ENCODE measurements at places on chromosomes 16 and 17.

GRCh38 chr16:10646228-10646580 is 48.5 kb downstream of the TEKT5 start:
- no peak for DNase-seq

DNA sequence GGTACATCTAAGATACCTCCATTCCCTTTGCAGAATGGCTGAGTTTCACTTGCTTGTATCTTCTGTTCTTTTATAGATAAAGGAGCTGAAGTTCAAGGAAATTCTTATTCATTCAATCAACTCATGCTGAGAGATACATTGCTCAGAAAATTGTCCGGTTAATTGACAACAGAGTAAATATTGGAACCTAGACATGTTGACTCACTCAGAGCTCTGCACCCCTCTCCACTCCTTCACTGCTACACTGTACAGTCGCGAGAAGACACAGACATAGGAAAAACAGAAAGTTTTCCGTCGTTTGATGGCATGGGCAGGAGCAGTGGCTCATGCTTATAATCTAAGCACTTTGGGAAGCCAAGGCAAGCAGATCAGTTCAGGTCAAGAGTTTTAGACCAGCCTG is 690.5 kb upstream of the SOX9 start:
- DNase-seq: no peak

GRCh38 chr16:25656639-25657038 is 35.1 kb upstream of the HS3ST4 start:
- no peak for DNase-seq

GRCh38 chr17:34435182-34435928 is 72.3 kb upstream of the CCL1 start:
- DNase-seq: no peak

GRCh38 chr16:65634291-65634690 is 512.4 kb upstream of the CDH11 start:
- DNase-seq: no peak

DNA sequence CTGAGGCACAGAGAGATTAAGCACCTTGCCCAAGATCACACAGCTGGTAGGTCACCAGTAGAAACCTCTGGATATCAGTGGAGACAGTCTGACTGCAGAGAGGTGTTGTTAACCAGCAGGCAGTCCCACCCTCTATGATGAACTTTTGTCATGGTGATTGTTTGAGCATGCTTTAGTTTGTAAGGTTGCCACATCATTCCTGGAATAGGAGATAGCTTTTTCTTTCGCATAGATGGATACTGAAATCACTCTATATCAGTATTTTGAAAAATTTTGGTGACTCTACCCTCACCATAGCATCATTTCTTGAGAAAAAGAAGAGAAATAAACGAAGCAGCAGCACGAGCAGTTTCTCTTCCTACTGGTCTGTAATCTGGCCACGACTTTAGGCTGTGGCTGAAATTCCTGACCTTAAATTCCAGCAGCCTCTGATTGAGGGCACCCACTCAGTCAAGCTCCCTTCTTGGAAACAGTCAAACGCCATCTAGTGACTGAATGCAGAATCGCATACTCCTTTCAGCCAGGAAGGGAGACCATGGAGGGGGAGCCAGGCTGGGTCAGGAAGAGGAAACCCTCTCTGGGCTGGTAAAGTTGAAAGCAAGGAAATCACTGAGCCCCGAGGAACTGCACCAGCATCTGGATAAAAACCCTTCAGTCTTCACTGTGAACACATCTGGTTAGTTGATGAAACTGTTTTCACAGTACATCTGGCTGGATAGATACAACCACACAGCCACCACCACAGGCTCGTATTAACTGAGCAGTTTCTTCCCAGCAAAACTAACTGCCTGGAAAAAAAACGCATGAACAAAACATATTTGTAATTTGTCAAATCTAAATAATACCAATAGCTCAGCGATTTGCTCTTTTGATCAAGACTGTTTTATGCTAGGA is 108.5 kb upstream of the XYLT1 start:
- DNase-seq: no peak

DNA sequence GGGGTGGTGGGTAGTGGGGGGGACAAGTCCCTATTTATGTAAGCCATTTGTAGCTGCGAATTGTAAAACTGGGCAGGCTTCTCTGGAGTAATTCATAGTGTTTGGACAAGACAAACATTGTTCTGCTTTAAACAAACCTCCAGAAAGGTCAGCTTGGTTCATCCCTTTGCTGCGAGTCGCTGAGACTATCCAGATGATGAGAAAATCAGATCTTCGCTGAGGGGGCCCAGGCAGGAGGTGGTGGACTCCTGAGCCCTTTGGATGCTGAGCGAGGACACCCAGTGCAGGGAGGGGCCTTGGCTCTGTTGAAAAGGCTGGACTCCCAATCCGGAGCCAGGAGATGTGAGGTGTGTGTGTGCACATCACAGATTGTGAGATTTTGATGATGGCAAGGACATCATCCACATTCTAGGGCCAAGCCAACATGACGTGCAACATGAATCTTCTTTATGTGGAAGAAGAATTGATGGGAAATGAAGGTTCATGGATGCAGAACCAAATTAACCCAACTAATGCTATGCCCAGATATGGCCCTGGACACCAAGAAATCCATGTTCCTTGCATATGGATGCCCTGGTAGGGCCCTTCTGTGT is 15.0 kb upstream of the NTN1 start:
- DNase-seq: no peak

- no peak for DNase-seq
These were observed 1.3 kb downstream of the B3GNT9 start for GRCh38 chr16:67149276-67150046.

GRCh38 chr17:3738562-3739295 is 15.0 kb downstream of the HASPIN start:
- DNase-seq: peak; percentile 21

- DNase-seq: no peak
These were observed 791 bp upstream of the SUPT4H1 start for GRCh38 chr17:58352596-58353388.

DNA sequence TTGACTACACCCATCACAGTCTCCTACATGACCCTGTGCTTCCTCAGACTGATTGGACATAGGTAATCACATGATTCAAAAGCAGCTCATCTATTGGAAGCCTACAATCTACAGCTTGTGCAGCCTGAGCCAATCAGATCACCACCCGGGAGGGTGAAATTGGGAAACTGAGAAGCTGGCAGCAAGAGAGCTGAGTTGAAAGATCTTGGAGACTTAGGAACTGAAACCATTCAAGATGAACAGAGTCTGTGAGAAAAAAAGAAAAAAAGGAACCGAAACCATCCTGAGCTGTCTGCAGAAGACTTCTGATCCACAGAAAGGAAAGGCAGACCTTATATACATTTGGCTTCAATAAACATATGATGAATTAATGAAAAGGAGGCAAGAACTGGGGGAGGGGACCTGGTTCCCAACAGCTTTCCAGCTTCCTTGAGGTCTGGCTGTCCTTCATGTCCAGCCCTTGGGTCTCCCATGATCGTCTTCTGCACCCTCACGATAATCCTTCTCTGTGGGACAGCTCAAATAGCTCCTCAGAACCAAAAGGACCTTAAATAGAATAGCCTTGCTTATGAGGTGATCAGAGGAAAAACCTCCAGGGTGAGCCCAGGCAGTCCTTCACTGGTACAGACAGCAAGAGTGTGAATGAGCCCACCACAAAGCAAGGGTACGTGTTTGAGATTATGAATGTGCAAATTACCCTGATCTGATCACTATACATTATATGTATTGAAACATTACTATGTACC is 32.6 kb downstream of the PLXDC1 start:
- no peak for DNase-seq

DNA sequence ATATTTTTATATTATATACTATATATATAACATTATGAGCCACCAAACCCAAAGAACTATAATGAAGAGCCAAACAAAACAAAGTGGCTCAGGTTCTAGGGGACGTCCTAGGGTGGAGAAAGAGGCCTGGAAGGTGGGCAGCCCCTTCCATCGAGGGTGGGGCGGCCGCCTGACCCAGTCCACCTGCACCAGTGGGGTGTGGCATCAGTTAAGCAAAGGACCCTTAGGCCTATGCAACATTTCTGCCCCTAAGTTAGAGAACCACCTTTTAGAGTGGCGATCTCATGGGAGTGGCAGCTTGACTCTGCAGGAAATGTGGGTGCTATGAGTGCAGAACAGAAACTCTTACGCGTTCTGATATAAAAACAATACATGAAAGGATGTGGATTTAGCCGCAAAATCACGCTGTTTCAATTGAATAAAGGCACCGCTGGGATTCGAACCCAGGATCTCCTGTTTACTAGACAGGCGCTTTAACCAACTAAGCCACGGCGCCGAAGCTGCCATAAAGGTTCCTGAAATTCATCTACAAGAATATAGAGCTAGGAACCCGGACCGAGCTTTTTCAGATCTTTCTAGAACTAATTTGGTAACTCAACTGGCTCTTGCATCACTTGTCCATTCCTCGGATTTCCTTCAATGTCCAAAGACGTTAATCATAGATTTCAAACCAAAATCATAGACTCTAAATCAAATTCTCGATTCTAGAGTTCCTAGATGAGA is 15.6 kb upstream of the AURKB start:
- peak; percentile 13 for DNase-seq

DNA sequence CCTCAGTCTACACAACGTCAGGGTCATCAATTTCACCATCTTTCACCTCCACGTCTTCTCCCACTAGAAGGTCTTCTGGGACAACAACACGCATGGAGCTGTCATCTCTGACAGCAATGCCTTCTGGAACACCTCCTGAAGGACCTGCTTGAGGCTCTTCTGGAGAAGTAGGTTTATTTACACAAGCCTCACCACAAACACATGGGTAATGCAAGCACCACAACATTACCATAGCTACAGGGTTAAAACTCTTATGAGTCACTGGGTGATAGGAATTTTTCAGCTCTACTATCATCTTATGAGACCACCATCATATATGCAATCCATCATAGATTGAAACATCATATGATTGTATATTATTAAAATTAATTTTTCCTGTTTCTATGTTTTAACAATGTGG is 215.4 kb downstream of the CHD9NB start:
- no peak for DNase-seq
